ENCODE measurements at places on chromosomes 4 and X. TPM values are rescaled to one million over a fixed set of nuclear protein-coding genes. Genes with fewer than 3 reads are reported as not detected.

Gene ADGRG4
- total RNA-seq = not detected

GRCh38 chr4:112421911-112422310, 94.1 kb downstream of the NEUROG2 start:
- no peak for DNase-seq

- DNase-seq = no peak
Measured at GRCh38 chr4:16205298-16206164, 20.7 kb downstream of the TAPT1 start.

DNA sequence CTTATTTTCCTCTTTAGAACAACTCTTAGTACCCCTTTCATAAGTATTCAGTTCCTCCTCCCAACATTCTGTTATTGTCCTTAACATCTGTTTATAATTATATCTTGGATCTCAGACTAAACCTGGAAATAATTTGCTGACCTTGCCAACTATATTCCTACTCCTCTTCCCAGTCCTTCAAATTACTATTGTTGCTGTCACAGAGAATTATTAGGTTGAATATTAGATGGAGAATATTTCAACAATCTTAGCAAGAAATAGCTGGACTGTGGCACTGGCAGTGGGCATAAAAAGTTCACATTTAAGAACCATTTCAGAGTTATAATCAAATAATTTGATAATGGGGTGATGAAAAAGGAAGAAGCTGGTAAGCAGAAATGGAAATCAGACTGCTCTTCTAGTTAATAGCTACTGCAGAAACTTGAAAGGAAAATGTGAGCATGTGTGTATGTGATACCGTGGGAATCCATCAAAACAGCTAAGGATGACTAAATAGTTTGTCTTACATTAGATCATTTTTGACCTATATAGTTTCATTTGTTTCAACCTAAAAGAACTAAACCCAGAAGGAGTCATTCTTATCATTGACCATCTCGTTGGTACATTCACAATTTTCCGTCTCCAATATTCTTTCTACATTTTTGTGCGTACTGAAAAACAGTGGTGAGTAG, 43.3 kb upstream of the PRDM8 start:
- no peak for DNase-seq

DNA sequence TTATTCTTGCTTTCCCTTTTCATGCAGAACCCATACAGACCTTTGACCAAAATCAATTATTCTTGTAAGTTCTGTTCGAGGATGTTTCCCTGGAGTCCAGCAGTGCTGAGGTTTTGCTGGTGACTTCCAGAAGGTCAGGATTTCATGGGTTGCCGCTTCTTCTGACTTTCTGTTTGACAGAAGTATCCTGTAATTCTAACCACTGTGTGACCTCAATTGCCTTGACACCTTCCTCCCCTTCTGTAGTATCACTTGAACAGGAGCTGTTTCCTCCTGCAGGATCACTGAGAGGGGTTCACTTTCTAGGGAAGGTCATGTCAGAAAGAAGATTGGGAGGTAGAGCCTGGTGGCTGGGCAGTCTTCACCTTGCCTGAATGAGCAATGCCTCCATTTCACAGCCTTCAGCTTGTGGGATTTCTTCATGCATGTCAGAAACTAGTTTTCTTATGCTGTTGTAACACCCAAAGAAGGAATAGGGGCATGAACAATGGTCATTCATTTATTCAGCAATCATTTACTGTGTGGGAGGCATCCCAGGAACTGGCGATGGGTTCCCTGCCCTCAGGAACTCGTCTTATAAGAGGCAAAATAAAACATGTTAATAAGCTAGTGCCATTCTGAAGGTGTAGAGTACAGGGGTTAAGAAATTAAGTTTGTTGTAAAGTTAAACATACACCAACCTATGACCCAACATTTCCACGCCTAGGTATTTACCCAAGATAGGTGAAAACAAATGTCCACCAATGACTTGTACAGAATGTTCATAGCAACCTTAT, 205.9 kb downstream of the SOWAHB start:
- DNase-seq = no peak

All from Right ventricle myocardium superior (tissue), 1 donor.